IPS DF 6.9 (cell line): ENCODE measurements at places on chromosomes 2 and 18.

DNA sequence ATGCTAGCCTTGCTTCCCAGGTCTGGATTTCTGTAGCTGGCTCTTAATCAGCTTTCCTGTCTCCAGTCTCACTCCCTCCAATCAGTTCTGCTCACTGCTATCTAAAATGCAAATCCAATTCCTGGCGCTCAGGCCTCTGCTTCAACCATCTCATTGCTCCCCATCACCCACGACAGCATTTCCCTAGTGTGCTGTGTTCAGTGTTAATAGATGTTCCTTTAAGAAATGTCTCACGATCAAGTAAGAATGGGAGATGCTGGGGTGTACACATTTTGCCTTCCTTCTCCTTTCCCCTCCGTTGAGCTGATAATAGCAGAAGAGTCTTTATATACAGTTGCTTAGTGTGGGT, 1.6 kb upstream of the PUM2 start:
- DNase-seq: no peak

GRCh38 chr2:203819434-203820133, 48.0 kb upstream of the CTLA4 start:
- DNase-seq: no peak

GRCh38 chr2:106825161-106825560, 60.8 kb downstream of the ST6GAL2 start:
- no peak for DNase-seq

- DNase-seq: no peak
Observed at GRCh38 chr2:33321876-33322483, 154.5 kb upstream of the RASGRP3 start.

DNA sequence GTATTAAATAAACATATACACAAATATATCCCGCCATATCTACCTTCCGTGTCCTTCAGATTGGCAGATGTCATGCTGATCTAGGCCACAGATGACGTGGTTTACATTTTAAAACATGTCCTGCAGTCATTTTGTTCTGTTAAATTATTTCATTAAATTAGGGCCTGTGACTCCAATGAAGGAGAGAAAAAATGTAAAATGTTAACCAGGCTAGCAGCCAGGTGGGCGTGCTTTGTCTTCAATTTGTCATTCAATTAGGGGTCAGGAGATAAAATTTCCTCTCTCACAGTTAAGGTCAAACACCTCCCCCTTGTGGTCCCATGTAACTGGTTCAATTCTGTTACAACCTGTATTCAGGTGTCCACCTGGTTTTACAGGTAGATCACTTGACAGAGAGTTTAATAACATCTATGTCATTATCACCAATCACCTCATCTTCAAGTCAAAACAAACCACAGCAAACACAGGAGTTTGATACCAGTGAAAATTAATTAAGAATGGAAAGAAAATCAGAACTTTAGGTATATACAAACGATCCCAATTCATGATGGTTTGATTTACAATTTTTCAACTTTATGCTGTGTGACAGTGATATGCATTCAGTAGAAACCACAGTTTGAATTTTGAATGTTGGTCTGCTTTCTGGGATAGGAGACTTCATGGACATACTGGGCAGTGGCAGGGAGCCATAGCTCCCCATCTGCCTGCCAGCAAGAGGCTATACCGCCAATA, 339.4 kb downstream of the CMPK2 start:
- DNase-seq: peak; percentile 54

DNA sequence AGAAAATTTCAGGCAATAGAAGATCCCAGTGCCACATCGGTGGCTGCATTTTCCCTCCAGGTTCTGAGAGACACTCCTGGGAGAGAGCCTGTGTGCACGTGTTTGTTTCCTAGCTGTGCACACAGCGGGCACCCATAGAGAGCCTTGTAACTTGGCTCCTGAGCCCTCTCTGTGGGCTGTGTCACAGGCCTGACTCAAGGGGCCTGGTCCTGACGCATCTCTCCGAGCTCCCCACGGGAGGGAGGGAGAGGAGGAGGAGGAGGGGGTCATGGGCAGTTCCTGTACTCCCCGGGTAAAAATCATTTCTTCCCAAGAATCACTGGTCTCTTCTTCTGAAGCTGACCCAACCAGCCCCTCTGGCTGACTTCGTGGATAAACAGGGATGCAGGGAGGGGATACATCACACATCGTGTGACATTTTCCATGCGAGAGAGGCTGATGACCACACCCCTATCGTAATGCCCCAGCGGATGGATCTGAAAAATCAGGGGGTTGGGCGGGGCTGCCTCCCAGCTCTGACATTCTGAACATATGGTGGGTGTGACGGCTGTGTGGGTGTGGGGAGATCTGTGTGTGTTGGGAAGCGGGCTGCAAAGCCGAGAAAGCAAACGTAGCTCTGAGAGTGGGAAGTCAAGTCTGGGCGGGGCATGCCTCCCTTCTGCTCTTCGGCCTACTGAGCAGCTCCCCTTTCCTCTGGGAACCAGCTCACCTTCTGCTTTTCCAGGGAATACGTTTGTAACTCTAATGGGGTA, 308.3 kb upstream of the HS6ST1 start:
- DNase-seq: no peak
